ENCODE measurements at places on chromosomes 5 and 9.

DNA sequence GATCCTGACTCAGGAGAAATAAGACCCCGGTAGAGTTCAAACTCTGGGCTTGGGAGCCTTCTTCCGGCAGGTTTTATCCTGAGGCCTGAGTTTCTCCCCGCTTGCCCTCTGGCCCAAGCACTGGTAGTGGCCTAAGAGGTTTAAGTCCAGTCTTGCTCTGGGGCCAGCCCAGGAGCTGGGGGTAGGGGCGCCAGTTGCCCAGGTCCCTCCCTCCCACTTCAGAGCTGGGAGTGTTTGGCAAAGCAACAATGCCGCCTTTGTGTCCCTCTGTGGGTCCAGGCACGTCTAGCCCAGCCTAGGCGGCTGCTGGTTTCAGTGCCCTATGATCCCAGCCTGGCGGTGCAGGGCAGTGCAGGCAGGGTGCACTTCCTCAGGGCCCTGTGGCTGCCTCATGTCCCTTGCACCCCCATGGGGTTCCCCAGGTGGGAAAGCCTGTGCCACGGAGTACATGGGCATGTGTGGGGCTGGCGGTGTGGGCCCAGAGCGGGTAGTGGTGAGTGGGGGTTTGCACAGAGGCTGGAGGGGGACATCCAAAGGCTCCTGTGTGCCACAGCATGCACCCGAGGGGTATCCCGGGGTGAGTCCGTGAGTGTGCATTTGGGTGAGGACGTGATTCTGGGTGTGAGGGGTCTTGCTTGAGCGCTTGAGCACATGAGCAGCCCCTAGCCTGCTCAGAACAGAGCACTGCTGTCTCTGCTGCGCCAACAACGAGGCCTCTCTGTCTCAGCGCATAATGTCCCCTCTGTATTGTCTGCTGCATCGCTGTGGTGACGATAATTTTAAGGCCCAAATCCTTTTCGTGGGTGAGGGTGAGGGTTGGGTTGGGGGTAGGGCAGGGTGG is 61.7 kb upstream of the PSD2 start:
- no peak for DNase-seq

DNA sequence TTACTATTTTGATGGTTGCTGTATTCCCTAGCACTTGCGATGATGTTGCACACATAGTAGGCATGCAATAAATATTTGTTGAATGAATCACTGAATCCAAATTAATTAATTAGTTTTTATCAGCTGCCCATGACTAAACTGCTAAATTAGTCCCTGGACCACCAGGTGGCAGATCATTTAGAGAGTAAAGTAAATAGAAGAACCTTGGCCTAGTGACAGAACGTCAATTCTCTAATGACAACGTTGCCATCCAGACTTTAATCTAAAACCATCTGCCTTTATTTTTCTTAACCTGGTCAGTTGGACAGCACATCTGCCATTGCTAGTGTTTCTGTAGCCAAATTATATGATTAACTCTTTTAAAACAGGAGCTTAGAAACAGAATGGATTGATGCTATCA is 457.5 kb downstream of the KIF4B start:
- no peak for DNase-seq

GRCh38 chr5:42767491-42768105 is 11.0 kb downstream of the CCDC152 start:
- no peak for DNase-seq

DNA sequence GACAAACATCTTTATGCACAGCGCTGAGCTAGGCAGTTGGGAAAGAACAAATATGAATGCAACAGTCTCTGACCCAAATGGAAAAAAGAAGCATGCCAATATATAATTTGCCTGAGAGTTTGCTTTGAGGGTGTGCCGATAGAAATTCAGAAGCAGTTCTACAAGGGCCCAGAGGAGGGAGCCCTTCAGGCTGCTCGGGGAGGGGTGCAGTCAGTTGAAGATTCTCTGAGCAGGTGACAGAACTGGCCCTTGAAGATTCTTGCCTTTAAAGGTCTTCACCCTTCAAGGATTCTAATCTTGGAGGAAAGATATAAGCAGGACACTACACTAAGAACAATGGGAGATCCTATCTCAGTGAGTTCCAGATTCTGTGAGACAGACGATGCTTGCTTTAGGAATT is 3.7 kb upstream of the PAPPA start:
- no peak for DNase-seq

DNA sequence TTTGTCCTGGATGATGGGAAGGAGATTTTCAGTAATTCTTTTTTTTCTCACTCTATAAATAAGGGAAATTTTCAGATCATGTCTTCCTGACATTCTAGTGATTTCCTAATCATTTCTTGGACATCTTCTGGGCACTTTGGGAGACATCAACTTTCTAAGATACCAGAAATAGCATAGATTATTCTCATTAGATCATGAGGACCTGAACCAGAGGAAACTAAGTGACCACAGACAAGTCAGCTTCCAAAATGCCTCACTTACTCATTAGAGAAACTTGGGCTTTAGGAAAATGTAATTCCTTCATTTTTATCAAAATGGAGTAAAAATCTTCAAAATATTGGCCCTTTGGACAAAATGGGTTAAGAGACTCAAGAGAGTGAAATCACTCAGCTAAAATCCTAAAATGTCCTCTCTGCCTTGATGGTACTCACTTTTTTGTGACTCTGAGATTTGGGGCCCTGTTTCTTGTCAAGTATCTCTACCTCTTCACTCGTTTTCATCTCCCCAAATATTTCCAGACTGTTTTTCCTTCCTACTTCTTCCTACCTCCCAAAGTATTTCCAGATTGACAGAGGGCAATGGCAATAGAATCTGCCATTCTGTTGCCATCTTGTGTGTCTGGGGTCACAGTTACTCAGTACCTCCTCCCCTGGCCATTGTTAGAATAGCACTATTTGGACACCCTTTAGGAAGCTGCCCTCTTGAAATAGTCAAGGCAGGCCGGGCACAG is 194.5 kb downstream of the NR3C1 start:
- no peak for DNase-seq

- DNase-seq = no peak
Measured at GRCh38 chr5:141757402-141757801, 75.4 kb upstream of the ARAP3 start.

DNA sequence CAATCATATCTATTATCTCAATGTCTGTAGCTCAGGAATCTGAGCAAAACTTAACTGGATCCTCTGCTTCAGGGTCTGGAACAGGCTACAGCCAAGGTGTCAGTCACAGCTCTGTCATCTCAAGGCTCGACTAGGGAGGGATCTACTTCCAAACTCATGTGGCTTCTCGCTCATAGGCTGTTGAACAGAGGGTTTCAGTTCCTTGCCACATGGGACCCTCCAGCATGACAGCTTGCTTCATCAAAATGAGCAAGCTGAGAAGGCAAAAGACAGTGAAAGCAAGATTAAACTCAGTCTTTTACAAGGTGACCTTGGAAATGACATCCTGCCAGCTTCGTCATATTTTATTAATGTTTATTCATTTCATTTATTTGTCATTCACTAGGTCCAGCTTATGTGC is 111.7 kb downstream of the GADD45G start:
- no peak for DNase-seq

DNA sequence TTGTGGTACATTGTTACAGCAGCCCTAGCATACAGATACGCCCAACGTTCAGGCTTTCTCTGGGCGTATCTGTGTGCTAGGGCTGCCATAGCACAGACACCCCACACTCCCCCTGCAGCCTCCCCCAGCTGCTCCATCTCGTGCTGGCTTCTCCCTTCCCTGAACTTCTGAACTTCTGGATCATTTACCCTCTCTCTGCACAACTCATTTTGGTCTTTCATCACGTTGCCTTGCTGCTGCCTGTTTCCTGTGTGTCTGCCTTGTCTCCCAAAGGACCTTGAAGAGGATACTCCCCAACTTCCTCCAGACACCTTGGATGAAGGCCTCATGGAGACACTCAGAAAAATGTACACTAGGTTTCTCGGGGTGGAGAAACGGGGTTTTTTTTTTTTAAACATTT is 37.3 kb downstream of the SLIT3 start:
- no peak for DNase-seq

GRCh38 chr5:141632650-141633049 is 4.0 kb downstream of the HDAC3 start:
- no peak for DNase-seq

- DNase-seq = no peak
Measured at GRCh38 chr5:124962735-124963134, 216.3 kb upstream of the ZNF608 start.

DNA sequence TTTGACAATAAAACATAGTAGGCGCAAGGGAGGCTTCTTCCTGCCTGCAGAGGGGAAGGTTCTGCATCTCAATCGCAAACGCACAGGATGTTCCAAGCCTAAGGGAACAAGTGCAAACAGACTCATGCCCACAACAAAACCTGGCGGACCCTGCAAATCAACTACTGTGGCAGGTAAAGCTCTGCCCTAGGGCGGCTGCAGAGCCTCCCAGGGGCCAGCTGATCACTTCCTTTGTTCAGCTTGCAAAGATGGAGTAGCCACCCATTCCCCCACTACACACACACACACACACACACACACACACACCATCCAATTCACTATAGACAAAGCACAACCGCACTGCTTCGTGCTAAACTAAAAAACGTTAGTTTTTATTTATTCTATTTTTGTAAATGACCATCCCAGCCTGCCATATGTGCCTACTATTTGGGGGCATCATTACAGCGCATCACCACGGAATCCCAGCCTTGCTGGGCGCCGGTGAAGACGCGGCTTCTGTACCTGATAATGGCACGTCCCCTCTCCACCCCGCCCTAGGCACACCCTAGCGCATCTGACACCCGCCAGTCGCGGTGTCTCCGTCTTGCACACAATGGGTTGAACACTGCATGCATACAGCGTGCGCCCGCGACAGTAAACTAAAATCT is 57.6 kb downstream of the DPYSL3 start:
- DNase-seq = no peak
